Right ventricle myocardium superior (tissue), 1 donor: ENCODE measurements at places on chromosomes 13 and 19. TPM values are rescaled to one million over a fixed set of nuclear protein-coding genes. Genes with fewer than 3 reads are reported as not detected.

Gene AKAP8L
- total RNA-seq = 74.5 TPM

Gene NLRP13
- not detected for total RNA-seq

Gene GARIN5A
- 2.0 TPM for total RNA-seq

Gene CPT1C
- total RNA-seq = 2.2 TPM
